ENCODE measurements at places on chromosomes 7 and 10. TPM values are rescaled to one million over a fixed set of nuclear protein-coding genes. Genes with fewer than 3 reads are reported as not detected.

DNA sequence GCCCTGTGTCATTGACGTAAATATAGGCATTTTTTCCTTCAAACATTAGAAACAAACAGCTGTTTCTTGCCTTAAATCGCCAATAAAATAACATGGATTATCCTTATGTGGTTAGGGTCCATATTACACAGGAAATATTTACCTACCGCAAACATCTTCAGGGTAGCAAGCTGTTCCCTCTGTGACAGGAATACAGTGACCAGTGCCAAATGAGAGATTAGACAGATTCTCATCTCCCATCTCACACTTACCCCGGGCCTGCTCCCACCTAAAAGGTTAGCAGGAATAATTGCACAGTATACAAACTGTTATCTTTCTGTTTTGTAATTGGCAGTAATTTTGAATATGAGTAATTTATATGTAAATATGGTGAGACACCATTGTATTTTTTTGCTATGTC is 16.5 kb downstream of the MKI67 start:
- no peak for DNase-seq

DNA sequence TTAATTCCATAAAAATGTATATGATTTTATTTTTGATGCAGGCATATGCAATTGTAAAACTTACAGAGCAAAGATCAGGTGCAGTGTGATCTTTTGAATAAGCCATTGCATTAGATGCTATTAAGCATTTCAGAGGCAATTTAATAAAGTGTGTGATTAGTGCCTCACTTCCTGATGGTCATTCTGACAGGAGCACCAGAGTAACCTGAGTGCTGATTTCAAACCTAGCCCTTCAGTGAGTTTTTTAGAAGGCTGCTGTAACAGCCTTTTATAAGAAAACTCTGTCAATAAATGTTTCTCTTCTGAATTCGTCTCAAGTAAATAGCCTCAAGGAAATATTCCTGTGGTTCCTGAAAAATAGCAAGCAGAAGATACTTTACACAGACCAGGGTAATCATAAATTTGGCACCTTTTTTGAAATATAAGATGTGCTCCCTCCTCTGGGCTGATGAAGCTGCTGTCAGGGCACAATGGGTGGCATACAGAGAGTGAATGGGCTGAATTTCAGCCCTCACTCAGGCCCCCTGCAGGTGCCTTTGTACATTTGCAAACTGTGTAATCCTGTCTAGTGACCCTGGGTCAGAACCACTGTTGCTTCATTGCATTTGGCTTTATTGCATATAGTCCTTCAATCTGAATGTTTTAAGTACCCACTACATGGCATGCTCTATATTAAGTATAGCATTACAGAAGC is 193.7 kb upstream of the CSTF2T start:
- DNase-seq, result no peak

DNA sequence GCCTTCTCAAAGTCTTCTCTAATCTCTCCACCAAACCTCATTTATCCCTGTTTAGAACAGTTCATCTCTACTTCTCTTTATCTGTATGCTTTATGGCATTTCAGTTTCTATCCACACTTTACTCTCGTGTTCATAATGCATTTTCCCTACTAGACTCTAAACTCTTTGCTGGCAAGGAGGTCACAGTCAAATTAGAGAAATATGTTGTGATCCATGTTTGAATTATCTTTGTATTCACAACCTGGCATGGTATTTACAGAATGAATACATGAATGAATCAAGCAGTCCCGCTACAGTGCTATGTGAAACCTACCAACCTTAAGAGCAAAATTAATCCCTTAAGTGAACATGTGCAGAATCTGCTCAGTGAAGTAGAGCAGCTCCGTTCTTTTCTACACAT is 12.8 kb upstream of the YAE1 start:
- no peak for DNase-seq

- DNase-seq, result no peak
Observed at GRCh38 chr10:33801705-33802104, 467.2 kb upstream of the NRP1 start.

DNA sequence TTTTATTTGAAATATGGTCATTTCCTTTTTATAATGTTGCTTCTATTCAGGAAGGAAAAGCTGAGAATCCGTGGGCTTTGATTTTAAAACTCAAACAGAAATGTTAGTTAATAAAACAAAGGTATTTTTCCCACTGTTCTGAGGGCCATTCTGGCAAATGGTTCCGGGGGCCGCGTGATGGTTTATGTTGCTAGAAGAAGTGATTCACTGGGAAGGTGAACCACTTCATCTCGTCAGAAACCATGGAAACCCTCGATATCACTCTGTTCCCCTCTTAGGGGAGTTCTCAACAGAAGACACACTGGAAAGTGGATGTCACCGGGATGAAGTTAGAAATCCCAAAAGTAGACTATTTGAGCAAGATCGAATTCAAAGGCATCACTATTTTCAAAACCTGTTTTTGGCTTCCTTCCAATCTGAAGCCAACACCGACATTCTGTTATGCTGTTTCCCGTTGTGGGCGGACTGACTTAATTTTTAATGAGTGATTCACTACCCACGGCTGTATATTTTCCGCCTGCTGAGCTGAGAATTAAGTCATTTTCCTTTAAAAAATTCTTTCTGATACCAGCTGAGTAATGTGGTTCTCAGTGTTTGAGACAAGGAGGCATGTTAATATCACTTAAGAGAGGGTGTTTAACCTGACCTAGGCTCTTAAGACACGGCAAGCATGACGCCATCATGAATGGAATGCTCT is 84.1 kb downstream of the PTPRE start:
- DNase-seq, result no peak

- DNase-seq, result no peak
Observed at GRCh38 chr10:84783386-84783785, 455.0 kb downstream of the CCSER2 start.

Gene IGFBP1
- total RNA-seq, result 0.05 TPM

GRCh38 chr7:140048138-140048537 is 14.6 kb downstream of the PARP12 start:
- DNase-seq, result no peak

Gene HGF
- total RNA-seq, result 1.2 TPM

DNA sequence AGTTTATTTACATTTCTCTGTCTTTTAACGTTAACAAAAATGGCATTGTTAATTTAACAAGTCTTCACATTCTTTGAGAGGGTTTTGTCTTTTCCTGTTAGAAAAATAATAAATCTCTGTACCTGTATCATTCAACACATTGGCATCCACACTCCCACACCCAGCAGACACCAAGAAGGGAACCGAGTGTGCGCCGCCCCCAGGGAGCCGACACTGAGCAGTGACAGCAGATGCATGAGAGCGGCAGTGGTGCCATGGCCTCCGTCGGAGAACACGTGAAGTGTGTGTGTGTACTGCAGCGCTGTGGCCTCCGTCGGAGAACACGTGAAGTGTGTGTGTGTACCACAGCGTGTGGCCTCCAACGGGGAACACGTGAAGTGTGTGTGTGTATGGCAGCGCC is 63.3 kb downstream of the DYNC2I1 start:
- no peak for DNase-seq

Gene PSPH
- total RNA-seq, result 14.0 TPM

Gene FZD1
- total RNA-seq, result 1.4 TPM

Gene TMEM273
- total RNA-seq, result 10.2 TPM

Measured in thymus (tissue), 14 donors.